Activated CD8-positive, alpha-beta memory T cell treated with anti-CD3 and anti-CD28 coated beads for 48 hours (primary cell): ENCODE measurements at places on chromosomes 12 and 14.
A peak's percentile ranks its signal among the peaks of the same experiment; 100 is the strongest.

GRCh38 chr14:44352201-44352600, 154.9 kb downstream of the FSCB start:
- no peak for DNase-seq

GRCh38 chr14:34052658-34053014, 101.8 kb upstream of the EGLN3 start:
- no peak for DNase-seq

- DNase-seq, result no peak
Observed at GRCh38 chr14:34190717-34191116, 239.8 kb upstream of the EGLN3 start.

- no peak for DNase-seq
Observed at GRCh38 chr12:53804429-53804828, 52.6 kb upstream of the CISTR start.

DNA sequence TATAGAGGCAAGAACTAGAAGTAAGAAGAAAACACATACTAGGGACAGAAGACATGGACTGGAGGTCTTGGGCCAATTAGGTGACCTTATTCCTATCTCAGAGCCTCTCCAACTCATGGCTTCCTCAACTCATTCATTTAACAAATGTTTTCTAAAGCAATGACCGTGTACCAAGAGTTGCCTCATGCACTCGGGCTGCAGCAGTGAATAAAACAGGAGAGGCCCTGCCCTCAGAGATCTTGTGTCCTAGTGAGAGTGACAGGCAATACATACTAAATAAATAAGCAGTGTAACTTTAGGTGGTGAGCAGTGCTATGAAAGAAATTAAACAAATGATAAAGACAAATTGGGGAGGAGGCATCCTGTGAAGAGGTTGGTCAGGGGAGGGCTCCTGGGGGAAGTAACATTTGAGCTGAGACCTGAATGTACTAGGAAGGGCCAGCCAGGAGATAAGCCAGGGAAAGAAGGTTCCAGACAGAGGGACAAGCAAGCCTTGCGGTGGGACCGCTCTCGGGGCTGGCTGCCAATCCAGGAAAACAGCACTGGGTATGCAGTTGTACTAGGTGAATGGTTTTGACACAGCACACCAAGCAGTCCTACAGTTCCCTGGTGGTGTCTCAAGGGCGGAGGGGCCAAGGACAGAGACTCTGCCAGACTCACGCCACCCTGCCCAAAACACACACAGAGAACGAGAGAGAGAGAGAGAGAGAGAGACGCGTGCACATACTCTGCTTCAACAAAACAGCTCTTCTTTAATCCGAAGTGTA, 1.3 kb downstream of the NINJ2 start:
- no peak for DNase-seq

- DNase-seq, result no peak
Observed at GRCh38 chr12:96247563-96247962, 53.4 kb downstream of the ELK3 start.

DNA sequence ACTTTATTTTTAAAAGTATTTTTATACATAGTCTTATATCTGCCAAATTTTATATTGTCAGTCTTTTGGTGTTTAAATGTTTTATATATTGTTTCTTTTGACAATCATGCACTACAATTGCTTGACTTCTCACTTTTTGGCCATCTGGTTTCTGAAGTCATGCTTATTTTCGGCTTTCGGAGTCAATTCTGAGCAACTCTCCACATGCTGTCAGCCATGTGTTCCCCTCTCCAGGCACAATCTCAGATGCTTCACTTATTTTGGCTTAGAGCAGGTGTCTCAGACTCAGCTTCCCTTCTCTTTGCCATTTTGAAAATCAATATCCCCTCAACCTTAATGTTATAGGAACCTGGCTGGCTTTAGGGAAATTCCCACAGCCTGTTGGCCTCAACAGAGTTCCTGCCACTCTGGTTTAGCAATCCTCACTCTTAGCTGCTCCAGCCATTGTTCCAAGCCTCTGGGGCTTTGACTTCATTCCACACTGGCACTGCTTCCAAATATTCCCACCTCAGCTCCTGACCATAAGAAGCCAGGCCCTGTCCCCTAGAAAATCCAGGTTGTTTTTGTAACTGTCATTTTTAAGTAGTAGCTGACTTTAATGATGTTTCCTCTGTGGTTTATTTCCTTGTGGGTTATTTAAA, 125.5 kb upstream of the FAR2 start:
- DNase-seq, result no peak

GRCh38 chr14:37593511-37594237, 1.4 kb downstream of the FOXA1 start:
- DNase-seq, result no peak

DNA sequence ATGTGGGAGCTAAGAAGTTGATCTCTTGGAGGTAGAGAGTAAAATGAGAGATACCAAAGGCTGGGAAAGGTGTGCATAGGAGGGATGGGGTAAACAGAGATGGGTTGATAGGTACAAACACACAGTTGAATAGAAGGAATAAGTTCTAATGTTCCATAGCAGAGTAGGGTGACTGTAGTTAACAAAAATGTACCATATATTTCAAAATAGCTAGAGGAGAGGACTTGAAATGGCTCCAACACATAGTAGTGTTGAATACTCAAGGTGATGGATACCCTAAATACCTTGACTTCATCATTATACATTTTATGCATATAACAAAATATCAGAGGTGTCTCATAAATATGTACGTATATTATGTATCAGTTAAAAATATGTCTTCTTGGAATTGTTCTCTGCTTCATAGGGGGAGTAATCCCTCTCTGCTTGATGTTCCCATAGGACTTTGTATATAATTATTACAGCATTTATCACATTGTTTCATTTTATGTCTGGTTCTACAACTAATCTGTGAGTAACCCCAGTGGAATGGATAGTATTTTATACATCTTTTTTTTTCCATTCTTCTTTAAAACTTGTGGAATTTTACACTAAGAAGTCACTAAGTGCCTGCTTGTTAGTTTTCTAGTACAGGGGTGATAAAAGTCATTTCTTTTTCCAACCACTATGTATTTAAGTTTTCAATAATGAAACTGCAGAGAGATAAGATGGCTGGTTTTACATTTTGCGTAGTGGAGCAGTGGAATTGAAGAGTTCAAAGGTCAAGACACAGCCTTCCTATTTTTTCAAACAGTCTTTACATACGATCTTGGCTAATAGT, 1940.0 kb upstream of the SEL1L start:
- DNase-seq, result no peak

GRCh38 chr14:62946221-62946620, 99.0 kb downstream of the KCNH5 start:
- DNase-seq, result no peak

- DNase-seq, result no peak
Observed at GRCh38 chr12:19191563-19191962, 62.0 kb downstream of the PLEKHA5 start.

GRCh38 chr14:68665792-68666204, 127.1 kb downstream of the ZFP36L1 start:
- no peak for DNase-seq

- no peak for DNase-seq
Observed at GRCh38 chr12:101951002-101951670, 73.8 kb downstream of the DRAM1 start.

DNA sequence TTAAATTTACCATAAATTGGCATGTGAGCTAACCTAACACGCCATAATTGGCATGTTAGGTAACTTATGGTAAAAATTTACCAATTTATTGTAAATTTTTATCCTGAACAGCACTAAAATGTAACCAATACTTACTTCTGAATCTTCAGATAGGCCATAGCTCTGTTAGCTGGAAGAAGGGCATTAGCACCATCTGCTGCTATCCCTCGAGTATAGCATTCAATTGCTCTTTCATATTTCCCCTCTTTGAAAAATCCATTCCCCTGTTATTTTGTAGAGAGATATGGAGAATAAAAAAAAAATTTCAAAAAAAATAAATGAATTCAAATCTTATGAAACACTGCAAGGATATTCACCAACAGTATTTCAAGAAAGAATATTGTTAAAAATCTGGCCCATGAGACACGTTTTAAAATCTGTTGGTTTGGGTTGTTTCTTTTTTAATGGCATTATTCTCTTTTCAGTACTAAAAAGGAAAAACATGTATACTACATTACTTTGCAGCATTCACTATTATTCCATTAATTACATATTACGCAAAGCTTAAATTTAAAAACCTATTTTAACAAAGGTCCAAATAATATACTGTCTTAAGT, 19.1 kb downstream of the RPAP3 start:
- DNase-seq, result no peak

DNA sequence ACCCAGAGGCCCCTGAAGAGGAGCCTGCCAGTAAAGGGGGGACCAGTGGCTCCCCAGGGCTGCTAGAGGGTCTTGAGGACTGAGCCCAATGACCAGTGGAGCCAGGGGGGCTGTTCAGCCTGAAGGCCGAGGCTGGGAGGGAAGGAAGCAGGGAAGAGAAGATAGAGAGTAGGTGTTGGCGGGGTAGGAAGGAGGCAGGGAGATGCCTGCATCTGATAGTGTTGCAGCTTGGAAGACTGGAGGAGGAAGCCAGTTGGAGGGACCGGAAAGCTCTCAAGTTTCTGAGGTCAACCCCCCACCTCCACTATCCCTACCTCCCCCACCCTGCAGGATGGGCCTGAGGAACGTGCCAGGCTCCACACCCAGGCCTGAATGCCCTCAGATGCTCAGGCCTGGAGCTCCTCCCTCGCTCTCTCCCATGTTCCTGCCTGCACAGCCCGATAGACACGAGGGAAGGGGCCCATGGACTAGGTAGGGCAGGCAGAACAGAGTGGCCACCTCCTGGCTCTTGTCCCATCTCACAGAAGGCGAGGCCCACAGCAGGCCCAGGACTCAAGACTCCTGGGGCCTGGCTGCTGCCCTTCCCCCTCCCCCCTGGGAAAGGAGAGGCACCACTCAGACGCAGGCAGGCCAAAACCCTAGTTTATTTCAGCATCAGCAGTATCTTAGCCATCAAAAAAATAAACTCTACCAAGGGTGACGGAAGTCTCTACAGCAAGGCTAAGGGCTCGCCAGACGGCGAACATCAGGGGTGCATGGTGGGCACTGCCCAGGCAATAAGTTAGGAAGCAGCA, 3.4 kb downstream of the CKB start:
- no peak for DNase-seq

GRCh38 chr14:100239840-100240667, 1.1 kb downstream of the YY1 start:
- peak; percentile 67 for DNase-seq

GRCh38 chr14:51202914-51203665, 37.0 kb upstream of the TMX1 start:
- DNase-seq, result no peak

GRCh38 chr12:64706857-64707256, 52.3 kb downstream of the GNS start:
- no peak for DNase-seq

- no peak for DNase-seq
Observed at GRCh38 chr12:112532106-112532505, 113.4 kb downstream of the PTPN11 start.

- DNase-seq, result no peak
Observed at GRCh38 chr12:110077800-110078199, 29.5 kb upstream of the C12orf76 start.

GRCh38 chr14:67934087-67934486, 114.5 kb downstream of the RAD51B start:
- DNase-seq, result no peak

- DNase-seq, result no peak
Observed at GRCh38 chr12:67067453-67068203, 201.5 kb upstream of the CAND1 start.

- DNase-seq, result no peak
Observed at GRCh38 chr14:70156592-70156991, 32.2 kb downstream of the SLC8A3 start.

DNA sequence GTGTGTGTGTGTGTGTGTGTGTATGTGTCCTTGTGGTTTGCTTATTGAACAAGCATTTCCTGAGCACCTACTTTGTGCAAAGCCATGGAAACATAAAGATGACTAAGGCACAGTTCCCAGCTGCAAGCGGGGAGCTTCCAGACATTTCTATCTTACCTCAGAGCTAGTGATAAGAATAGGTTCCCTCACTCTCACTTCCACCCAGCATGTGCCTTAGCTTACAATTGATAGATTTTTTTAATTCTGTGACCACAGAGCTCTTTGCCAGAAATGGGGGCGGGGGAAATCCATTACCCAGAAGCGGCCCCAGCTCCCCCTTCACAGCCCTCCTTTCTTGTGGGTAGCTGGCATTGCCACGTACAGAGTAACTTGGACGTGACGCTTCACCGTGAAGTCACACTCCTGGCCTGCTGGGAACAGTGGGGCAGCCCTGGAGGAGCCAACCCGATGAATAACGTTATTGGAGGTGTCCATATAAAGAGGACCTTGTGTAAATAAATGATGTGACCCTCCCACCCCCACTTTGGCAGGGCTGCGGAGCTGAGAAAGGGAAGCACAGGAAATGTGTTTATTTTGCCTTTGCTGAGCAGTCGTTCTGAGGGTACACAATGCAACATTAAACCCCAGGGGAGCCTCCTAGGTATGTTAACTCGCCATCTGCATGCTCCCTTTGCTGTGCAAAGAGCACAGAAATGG, 238.9 kb downstream of the CHST11 start:
- peak; percentile 40 for DNase-seq

- DNase-seq, result no peak
Observed at GRCh38 chr14:43934102-43934501, 573.0 kb downstream of the FSCB start.

- no peak for DNase-seq
Observed at GRCh38 chr12:71610031-71610795, 53.4 kb downstream of the ZFC3H1 start.

DNA sequence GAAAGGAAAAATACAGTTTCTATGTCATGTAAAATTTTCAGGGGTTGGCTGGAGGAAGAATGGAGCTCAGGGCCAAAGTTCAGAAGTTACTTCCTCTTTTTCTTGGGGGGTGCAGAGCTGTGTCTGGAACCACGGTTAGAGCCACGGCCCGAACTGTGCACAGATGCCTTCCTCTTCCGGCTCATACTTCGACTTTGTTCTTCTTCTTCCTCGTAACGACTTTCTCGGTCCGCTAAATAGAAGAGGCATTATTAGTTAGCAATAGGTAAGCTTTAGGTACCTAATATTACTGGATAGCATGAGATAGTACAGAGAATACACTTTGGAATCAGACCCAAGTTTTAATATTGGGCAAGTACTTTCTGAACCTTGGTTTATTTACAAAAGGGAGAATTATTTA, 31.2 kb downstream of the SUPT16H start:
- no peak for DNase-seq

GRCh38 chr12:127599436-127599835, 667.5 kb upstream of the TMEM132C start:
- no peak for DNase-seq

GRCh38 chr12:92108651-92109050, 37.0 kb downstream of the BTG1 start:
- no peak for DNase-seq

DNA sequence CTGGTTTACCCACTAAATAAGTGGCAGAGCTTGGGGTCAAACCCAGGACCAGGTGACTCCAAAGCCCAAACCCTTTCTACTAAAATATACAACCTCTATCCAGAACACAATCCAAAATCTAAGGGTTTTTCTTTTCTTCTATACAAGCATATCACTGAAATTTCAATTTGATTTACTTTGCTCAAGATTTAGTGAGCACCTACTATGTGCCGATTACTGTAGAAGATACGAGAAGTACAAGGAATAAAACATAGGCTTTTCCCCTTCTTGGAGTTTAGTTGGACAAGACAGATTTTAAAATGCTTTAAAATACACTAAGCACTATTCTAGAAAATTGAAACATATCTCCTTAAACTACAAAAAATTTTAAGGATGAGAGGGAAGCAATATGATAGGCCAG, 2.8 kb downstream of the L3HYPDH start:
- DNase-seq, result no peak

GRCh38 chr12:1793426-1794210, 26.7 kb upstream of the LRTM2 start:
- DNase-seq, result no peak
